Suppressor macrophage treated with lipopolysaccharide for 1 hour (primary cell): ENCODE measurements at places on chromosomes 12 and 14.

DNA sequence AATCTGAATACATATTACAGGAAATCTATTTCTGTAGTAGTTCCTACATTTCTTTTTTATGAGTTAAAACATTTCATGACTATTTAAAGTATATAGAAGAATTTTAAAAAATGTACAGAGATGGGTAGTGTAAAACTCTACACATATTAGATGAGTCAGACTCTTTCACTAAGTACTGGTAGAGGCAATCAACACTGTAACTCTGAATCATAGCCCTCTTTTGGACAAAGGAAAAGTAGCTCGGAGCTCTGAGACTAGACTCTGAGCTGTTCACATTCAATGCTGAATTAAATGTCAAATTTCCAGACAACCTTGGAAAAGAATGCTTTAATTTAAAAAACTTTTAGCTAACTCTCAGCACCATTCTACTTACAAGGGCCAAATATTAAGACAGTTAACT lies 3.4 kb downstream of the PTCSC3 start:
- no peak for DNase-seq

DNA sequence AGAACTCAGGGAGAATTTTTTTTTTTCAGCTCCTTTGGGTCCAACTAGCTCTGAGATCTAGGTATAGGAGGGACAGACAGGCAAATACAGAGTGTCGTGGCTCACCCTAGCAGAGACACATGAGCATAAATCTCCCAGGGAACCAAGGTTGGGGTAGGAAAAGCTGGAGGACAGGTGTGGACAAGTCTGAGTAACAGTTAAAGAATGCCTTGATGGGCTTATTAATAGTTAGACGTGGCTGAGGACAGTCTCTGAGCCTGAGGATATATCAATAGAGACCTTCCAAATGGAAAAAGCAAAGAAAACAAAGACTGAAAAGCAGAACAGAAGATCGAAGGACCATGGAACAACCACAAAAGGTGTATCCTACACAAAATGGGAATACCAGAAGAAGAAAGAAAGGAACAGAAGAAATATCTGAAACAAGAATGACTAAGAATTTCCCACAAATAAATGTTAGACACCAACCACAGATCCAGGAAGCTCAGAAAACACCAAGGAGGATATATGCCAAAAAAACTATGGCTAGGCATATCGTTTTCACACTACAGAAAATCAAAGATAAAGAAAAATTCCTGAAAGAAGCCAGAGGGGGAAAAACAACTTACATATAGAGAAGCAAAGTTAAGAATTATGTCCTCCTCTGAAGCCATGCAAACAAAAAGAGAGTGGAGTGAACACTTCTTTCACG lies 80.9 kb downstream of the PTPRB start:
- DNase-seq, result no peak

GRCh38 chr12:119682639-119683252 lies 14.8 kb downstream of the PRKAB1 start:
- DNase-seq, result peak; percentile 84

GRCh38 chr12:9897535-9897934 lies 16.2 kb downstream of the KLRF2 start:
- no peak for DNase-seq

DNA sequence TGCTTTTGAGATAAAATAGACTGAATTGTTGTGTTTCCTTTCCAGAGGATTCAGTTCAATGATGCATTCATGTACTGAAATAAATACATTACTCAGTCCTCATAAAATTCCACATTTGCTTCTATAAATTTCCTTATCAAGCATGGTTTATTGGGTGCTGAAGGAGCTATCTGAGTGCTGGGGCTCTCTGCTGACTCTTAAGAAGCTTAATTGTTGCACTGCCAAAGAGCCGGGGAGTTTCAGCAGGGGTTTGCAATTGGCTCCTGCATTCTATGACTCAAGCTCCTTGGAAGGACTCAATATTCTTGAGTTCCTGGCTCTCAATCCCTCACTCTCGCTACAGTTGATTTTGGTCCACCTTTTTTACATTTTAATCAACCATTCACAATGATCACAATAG lies 69.8 kb upstream of the PYGL start:
- no peak for DNase-seq

DNA sequence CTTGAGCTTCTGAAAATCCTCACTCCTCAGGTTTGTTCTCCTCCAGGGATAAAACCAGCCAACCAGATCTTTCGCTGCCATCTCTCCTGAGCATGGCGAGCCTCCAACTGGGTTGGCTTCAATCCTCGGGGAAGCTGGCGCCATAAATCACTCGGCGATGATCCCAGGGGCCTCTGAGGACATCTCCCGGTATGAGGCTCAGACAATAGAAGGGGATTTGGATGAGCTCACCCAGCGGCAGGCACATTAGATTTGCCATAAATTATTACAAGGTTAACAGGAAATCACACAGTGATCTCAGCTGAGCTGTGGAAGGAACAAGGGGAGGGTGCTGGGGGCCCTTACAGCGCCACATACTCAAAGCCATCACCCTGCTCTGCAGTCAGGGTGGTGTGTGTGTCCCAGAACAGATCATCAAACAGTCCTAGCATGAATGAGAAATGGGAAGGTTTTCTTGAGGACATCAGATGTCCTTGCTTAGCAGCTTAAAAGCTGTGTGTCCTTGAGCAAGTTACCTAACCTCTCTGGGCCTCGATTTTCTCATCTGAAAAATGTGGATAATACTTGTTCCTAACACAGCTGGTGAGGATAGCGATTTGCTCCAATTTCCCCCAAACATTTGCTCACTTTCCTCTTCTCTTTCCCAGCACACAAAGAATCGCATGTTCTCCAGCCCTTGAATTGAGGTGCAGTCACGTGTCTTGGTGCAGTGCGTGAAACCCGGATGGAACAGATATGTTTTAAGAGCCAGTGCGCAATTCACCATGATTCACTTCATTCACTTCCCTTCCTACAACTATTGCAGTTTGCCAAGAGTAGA lies 142.8 kb downstream of the SCARB1 start:
- DNase-seq, result peak; percentile 88

DNA sequence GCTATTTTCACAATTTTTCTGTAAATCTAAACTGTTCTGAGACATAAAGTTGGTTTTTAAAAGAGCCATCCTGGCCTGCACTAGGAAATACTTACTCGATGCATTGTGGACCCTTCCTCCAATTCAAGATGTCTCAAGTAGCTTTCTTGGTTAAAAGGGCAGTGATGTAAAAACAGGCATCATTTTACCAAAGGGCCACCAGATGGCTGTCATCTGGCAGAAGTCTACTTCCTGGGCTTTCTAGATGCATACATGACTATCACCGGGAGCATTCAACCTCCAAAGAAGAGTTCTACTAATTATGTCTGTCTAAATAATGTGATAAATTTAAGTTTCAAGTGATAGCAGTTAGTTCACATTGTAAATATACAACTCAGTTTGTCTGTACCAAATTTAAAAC lies 96.8 kb upstream of the FRMD6 start:
- DNase-seq, result no peak

DNA sequence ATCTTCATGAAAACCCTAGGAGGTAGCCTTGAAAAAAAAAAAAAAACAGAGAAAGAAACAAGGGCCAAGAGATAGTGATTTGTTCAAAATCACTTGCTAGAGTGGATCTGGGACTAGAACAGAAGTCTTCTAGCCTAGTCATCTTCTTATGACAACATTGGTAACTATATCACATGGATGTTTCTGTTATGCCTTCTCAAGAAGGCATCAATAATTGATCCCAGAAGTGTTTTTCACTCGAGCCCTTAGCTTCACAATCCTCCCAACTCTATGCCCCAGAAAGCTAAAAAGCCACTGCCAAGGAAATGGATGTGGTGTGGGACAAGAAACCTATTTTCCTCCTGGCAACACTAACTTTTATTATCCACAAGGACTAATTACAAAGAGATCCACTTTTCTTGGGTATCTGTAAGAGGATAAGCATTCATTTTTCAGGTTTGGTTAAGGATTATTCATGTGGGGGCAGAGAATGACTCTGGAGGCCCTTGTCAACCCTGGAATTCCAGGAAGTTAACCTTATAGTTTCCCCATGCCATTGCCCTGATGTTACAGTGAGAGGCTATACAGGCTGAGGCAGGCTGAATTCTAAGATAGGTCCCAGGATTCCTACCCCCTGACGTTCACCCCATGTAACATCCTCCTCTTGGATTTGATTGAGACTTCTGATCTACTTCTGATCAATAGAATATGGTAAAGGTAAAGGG lies 67.7 kb upstream of the CPM start:
- DNase-seq, result no peak

- peak; percentile 23 for DNase-seq
These were observed 123.3 kb downstream of the SLC38A6 start for GRCh38 chr14:61104358-61104757.
